ENCODE measurements at places on chromosomes 2 and 18. TPM values are rescaled to one million over a fixed set of nuclear protein-coding genes. Genes with fewer than 3 reads are reported as not detected.

- no peak for DNase-seq
Observed at GRCh38 chr18:24428709-24429108, 2.2 kb downstream of the IMPACT start.

DNA sequence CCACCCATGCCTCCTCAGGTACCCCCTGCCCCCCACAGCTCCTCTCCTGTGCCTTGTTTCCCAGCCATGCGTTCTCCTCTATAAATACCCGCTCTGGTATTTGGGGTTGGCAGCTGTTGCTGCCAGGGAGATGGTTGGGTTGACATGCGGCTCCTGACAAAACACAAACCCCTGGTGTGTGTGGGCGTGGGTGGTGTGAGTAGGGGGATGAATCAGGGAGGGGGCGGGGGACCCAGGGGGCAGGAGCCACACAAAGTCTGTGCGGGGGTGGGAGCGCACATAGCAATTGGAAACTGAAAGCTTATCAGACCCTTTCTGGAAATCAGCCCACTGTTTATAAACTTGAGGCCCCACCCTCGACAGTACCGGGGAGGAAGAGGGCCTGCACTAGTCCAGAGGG is 803 bp upstream of the DES start:
- no peak for DNase-seq

DNA sequence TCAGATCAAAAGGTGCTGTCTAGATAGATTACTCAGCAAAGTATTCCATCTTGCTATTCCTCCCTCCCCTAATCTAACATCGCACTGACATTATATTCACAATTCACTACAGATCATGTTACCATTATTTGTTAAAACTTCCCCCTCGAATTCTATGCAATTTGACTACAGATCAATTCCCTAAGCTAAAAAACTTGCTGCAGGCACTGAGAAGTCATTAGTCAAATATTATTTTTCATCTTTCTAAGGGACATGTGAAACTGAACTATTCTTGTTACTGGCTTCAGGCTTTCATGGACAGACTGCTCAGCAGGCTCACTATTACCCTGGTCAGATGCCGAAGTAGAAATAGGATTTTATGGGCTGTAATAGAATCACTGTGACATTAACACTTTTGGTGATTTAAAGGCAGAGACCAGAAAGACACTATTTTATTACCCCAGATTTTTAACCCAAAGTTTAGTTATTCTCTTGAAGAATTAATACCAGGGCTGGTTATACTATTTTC is 15.1 kb downstream of the MYL1 start:
- no peak for DNase-seq

- no peak for DNase-seq
Observed at GRCh38 chr2:148756292-148756975, 111.9 kb downstream of the EPC2 start.

GRCh38 chr18:58813561-58814225 is 51.0 kb upstream of the ZNF532 start:
- DNase-seq, result no peak

- DNase-seq, result no peak
Observed at GRCh38 chr18:63199743-63200241, 119.8 kb downstream of the BCL2 start.

The CXCR2 gene
- polyA plus RNA-seq, result 0.19 TPM

The RTP5 gene
- polyA plus RNA-seq, result not detected

GRCh38 chr2:240503375-240503774 is 54.4 kb downstream of the ANKMY1 start:
- no peak for DNase-seq

DNA sequence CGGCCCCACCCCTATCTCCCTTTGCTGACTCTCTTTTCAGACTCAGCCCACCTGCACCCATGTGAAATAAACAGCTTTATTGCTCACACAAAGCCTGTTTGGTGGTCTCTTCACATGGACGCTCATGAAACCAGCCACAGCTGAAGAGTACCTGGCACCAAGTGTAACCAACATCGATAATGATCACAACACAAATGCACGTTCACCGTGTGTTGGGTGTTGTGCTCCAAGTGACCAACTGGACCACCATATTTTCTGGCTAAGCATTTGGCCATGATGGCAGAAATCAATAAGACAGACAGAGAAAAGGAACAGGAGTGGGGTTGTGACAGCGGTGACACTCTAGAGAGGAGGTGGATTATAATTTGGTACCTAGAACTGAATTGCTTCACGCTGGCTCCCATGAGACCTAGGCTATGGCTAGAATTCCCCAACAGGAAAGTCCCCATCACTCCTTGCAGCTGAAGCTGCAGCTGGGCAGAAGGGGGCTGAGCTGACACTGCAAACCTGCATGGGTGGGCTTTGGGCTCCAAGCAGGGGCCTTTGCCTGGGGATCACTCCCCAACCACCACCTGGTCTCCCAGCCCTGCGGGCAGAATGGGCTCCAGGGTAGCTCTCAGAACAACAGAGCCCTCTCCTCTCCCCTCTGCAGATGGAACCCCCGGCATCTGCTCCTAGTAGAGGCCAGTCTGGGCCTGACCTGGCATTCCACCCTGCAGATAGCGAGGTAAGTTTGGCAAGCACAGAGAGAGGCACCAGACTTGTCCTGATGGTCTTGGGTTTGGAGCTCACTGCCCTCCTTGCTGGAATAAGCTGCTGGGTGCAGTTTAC is 14.6 kb upstream of the LRRFIP1 start:
- no peak for DNase-seq

The MAP2 gene
- polyA plus RNA-seq, result 34.3 TPM

DNA sequence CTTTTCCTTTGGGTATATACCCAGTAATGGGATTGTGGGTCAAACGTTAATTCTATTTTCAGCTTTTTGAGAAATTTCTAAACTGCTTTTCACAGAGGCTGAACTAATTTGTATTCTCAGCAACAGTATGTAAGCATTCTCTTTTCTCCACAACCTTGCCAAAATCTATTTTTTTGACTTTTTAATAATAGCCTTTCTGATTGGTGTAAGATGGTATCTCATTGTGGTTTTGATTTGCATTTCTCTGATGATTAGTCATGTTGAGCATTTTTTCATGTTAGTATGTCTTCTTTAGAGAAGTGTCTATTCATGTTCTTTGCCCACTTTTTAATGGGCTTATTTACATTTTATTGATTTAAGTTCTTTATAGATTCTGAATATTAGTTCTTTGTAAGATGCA is 145.5 kb downstream of the TRABD2A start:
- DNase-seq, result no peak

DNA sequence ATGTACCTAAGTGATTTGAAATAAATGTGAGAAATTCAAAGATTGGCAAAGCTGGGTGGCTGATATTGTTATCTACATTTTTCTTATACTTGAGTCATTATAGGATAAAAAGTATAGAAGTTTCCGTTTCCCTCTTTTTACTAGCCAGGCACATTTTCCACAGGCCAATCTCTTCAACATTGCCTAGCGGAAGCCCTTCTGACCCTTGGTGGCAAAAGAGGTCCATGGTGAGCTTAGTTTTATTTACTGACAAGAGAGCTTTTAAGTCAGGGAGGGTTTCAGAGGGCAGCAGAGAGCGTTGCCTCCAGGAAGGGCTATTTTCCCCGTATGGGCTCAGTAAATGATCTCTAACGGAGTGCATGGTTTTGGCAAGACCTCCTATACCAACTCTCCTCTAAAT is 15.1 kb upstream of the RHOB start:
- no peak for DNase-seq

GRCh38 chr2:160309585-160309984 is 109.5 kb upstream of the ITGB6 start:
- no peak for DNase-seq

GRCh38 chr2:71067567-71068217 is 756 bp upstream of the NAGK start:
- DNase-seq, result no peak

GRCh38 chr2:64989982-64990614 is 899 bp downstream of the SLC1A4 start:
- no peak for DNase-seq

DNA sequence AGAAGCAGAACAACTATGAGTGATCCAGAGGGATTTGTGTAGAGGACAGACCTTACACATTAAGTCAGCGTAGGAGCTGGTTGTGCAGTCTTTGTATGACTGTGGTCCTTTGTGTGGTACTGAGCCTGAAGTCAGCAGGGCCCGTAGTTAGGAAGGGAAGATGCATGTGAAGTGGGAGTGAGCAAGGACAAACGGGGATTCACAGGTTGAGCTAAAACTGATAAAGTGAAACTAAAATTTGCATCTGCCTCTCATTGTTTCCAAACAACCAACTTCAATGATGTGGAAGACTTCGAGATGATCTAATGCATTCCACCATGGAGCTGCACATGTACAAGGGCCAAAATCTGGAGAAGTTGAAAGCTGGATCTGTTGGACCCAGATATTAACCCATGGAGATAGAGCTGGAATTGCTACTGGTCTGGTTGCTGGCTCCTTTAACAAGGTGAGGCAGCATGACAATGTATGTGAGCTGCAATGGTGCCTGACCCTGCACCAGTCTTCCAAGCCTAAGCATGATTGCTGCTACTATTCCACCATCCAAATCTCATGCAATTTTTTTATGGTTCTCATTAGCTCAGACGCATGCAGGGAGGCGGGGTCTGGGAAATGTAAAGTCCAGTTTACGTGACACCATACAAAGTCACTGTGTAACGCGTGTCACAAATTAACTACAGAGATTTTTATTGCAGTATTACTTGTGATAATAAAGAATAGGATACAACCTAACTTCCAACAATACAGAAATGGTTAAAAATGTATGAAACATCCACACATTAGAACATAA is 12.1 kb upstream of the CYBRD1 start:
- no peak for DNase-seq

GRCh38 chr2:70978341-70979179 is at the start of gene ANKRD53:
TSS of gene ANKRD53 (plus strand) at chr2:70978630. CDS start at chr2:70978646, 16 bp downstream.
- DNase-seq, result no peak

DNA sequence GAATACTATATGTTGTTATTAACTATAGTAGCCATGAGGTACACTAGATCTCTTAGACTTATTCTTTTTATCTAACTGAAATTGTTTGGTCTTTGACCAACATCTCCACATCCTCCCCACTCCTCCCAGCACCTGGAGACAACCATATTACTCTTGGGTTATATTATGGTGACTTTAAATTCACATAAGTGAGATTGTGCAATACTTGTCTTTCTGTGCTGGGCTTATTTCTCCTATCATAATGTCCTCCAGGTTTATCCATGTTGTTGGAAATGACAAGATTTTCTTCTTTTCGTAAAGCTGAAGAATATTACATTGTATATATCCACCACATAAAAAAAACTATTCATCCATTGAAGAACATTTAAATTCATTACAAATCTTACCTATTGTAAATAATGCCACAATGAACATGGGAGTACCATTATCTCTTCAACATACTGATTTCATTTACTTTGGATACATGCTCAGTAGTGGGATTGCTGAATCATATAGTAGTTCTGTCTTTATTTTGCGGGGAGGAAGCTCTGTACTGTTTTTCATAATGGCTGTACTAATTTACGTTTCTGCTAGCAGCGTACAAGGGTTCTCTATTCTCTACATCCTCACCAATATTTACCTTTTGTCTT is 159.2 kb upstream of the SCN7A start:
- no peak for DNase-seq

Measured in right renal pelvis (tissue), 4 donors.